ENCODE measurements at places on chromosomes 4 and X. TPM values are rescaled to one million over a fixed set of nuclear protein-coding genes. Genes with fewer than 3 reads are reported as not detected.

The NRK gene
- not detected for total RNA-seq

The TREX2 gene
- 1.1 TPM for total RNA-seq

The GLRA2 gene
- total RNA-seq = not detected

The AKAP14 gene
- not detected for total RNA-seq

The PAGE4 gene
- total RNA-seq = not detected

The TRIM61 gene
- total RNA-seq = not detected

The GYG2 gene
- total RNA-seq = 9.7 TPM

The C4orf17 gene
- 0.10 TPM for total RNA-seq

The KLHL13 gene
- 5.3 TPM for total RNA-seq
